ENCODE measurements at places on chromosomes 1 and 21.
A peak's percentile ranks its signal among the peaks of the same experiment; 100 is the strongest.

DNA sequence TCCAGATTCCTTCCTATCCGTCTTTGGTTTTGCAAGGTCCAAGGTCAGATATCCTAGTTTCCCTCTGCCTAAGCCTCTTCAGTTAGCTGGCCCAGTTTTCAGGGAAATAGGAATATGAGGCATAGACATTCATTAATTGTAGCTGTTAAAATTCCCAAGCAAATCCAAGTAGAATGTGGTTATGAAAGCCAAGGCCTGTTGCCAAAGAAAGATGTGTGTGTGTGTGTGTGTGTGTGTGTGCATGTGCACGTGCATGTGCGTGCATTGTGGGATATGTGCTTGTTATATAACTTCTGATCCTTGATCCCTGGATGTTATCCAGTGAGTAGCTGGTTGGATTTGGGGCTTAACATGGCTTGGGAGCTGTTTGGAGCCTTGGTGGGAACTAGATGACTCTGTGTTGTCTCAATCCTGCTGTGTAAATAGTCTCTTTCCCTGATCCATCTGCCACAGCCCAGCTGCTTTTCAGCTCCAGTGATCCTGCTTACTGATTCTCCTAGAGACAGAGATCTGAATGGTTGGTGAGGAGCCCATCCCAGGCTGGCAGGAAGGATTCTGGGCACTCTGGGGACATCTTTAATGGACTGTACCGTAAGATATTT is 70.6 kb upstream of the GCLM start:
- peak; percentile 98 for DNase-seq

DNA sequence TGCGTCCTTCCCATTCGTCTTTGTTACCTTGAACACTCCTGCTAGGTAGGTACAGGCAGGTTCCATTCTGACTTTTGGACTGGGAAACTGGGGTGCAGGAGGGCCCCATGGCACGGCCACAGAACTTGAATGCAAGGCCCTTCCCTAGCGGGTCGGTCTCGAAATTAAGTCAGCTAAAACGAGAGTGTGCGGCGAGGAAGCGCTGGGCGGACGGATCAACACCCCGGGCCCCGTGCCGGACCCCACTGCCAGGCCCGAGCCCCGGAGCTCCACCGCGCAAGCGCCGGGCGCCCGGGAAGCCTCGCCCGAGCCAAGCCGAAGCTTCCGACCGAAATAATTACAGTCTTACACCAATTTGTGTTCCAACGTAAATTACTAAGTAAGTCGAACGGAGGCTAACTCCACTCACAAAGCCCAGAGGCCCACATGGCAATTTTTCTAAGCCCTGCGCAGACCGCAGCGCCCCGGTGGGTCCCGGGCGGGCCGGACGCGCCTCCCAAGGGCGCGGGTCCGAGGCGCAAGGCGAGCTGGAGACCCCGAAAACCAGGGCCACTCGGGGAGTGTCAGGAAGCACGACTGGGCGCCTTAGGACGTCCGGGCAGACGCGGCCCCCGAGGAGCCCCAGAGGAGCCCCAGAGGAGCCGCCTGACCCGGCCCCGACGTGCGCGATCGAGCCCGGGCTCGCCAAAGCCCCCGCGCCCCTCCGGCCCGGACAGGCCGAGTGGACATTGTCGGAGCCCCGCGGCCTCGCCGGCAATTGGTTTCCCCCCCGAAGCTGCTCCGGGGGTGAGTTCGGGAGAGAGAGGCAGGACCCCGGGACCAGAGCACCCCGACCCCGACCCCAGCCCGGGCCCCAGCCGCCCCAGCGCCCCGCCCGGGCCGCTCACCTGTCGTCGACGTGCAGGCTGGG is 624 bp downstream of the RIPK4 start:
- DNase-seq = no peak

- DNase-seq = no peak
Observed at GRCh38 chr1:7468248-7468647, 302.8 kb upstream of the VAMP3 start.

DNA sequence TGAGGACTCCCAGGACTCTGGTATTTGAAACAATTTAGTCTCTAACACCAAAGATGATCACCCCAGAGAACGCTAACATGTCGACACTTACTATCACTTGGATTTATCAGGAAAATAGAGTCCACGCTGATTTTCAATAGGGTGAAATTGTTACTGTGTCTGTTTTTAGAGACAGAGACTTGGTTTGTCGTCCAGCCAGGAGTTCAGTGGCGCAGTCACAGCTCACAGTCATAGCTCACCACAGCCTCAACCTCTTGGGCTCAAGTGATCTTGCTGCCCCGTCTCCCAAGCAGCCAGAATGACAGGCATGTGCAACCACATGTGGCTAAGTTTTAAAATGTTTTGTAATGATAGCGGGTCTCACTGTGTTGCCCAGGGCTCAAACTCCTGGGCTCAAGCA is 5.3 kb downstream of the SSU72 start:
- no peak for DNase-seq

DNA sequence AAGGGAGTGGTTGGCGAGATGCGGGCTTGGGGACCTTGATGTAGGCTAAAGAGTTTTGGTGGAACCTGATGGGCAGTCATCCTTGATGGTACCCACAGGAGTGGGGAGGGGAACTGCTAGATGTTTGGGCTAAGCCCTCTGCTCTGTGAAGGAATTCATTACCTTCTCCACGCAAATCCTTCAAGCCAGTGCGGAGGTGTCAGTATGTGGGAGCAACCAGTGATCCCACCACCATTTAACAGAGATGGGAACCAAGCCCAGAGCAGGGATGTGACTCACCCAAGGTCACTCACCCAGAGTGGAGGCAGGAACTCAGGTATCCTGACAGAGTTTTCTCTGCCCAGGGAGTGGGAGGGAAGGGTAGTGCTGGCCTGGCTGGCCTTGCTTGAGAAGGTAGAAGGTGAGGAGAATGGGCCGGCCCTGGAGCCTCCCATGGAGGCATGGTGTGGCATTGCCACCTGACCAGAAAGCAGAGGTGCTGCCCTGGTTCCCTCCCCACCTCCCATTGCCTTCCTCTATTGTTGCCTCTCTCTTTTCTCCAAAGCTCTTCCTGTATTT is 51.2 kb upstream of the STUM start:
- DNase-seq = no peak

GRCh38 chr1:179228783-179229213 is 679 bp downstream of the ABL2 start:
- no peak for DNase-seq

DNA sequence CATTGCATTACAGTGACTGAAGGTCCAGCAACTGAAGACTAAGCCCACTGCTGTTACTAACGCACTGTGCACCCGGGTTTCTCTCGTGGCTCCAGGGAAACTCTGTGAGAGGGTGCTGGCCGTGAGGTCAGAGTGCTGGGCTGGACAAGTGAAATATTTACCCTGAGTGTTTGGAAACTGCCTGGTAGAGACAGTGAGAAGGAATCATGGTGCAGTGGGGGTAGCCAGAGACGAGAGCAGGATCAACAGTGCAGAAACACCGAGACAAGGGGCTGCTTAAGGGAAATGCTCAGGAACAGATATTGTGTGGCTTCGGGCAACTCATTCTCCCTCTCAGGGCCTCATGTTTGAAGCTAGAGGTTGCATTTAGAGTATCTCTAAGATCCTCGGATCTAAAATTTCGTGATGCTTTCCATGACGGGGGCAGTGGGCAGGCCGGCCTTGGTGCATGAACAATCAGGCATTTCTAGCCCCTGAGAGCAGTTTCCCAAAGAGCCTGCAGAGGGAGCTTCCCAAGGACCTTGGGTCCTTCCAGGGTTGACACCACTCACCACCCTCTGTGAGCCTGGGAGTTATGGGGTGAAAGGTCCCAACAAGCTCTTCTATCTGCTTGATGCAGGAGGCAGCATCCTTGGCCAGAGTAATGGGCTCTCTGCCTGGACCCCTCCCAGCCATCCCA is 9.7 kb downstream of the CD2 start:
- DNase-seq = no peak

- DNase-seq = no peak
Observed at GRCh38 chr1:1430992-1431844, 4.3 kb upstream of the VWA1 start.

GRCh38 chr21:39843916-39844315 is 23.3 kb upstream of the PCP4 start:
- no peak for DNase-seq

- DNase-seq = peak; percentile 91
Observed at GRCh38 chr1:93827128-93827527, 51.9 kb downstream of the DNTTIP2 start.

DNA sequence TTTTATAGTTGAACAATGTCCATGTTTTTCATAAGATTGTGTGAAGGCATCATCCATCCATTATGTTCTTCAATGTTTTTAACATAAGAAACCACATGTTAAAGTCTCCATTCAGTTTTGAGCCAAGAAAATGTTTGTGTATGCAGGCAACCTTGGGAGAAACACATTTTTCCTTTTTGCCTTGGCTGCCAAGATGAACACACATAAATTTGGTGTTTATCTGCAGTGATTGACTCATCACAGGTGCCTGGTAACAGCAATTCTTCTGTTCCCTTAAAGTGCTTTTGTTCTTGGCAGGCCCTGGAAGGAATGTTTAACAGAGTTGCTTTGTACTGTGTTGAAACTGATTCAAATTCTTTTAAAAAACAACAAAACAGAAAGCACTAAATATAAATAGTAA is 709.9 kb upstream of the ADGRL4 start:
- no peak for DNase-seq

DNA sequence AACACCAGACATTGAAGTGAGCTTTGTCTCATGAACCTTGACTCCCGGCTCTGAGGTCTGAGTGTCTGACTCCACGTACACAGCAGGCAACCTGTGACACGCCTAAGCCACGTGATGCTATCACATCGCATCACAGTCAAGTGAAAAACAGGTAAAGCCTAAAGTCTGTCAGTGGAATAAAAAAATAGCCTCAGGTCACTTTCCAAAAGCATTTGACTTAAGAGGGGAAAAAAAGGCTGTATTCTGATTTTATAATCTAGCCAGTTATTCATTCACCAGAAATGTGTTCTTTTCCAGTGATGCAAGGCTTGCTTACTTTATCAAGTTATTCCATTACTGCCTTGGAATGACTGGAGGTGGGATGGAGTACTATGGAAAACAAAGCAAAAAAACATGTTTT is 163.2 kb upstream of the HMCN1 start:
- no peak for DNase-seq

DNA sequence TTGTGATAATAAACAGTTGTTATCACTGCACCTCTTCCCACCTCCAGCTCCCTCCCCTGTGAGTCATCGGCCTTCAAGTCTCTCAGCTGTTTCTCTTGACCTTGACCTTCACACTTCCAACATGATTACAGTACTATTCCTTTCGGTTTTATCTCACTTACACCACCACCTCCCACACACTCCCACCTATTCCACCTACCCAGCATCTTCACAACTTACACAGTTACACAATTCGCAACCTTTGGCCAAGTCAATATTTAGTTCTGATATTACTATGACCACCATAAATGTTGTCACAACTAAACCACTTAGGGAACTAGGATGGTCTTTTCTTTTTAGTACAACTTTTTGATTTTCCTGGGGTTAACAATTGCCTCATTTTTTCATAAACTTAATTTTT is 60.2 kb downstream of the RIPK4 start:
- DNase-seq = no peak

- DNase-seq = no peak
Observed at GRCh38 chr1:95323123-95323522, 89.1 kb downstream of the RWDD3 start.

DNA sequence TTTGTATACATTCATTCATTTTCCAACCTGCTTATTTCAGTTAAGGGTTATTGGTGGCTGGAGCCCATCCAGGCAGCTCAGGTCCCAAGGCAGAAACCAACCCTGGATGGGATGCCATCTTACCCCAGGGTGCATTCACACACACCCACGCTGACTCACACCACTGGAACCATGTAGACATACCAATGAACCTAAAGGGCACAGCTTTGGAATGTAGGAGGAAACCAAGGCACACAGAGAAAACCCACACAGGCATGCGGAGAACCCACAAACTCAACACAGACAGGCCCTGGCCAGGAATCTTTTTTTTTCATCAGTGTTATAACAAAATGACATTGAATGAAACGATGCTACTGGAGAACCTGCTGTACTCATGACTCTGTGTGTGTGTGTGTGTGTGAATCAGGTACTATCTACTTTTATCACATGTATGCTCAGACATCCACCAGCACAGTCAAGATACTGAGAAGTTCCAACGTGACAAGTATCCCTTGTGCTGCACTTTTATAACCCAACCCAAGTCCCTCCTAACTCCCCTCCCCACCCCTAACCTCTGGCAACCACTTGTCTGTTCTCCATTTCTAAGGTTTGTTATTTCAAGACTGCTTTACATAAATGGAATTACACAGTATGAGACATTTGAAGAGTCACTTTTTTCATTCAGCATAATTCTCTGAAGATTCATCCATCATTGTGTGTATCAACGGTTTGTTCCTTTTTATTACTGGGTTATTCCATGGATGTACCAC is 286.8 kb upstream of the PLD5 start:
- DNase-seq = no peak

DNA sequence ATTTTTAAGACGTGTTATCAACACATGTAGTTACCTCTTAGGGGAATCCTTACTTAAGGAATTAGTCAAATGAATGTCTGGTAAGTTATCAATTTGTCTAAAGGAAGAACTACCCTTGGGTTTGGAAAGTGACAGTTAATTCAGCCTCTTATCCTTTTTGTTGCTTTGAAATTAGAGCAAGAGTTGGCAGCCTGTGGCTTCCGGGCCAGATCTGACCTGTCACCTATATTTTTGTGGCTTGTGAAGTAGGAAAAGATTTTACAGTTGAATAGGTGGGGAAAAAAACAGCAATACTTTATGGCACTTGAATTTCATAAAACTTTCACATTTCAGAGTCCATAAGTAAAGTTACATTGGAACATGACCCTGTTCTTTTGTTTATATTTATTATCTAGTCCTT is 5.5 kb downstream of the MRPS6 start:
- DNase-seq = no peak

DNA sequence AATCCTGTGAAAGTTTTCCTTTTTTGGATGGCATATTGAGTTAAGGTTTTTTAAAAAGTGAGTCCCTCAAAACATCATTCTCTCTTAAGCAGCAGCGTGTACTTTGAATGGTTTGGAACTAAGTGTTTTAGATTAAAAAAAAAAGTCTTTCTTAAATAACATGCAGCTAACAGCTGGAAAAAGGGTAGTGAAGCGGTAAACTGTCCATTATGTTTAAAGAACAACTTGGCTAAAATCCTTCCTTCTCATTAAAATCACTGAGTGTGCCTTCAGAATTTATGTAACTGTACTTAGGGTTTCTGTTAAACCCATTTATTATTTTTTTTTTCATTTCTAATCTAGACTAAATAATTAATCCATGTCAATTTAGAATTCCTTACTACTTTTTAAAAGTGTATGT is 254.2 kb upstream of the ADAMTS5 start:
- DNase-seq = no peak

DNA sequence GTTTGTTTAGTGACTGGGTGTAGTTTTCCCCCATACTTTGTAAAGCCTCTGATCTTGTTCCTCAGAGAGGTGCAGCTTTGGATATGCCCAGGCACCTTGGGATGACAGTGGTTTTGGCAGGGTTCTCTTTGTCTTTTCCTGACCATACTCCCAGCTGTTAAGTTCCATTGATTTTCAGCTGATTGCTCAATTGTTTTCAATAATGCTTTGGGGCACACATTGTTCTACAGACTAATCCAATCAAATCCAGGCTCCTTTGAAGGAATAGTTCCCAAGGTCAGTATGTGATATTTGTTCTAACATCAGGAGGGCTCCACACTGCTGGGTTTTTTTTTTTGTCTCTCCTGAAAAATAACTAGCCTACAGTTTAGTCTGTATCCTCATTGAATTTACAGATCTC is 24.8 kb downstream of the PPP2R5A start:
- DNase-seq = no peak
